D721Med (cell line): ENCODE measurements at places on chromosomes 4 and X.

GRCh38 chr4:81921751-81922159, 450.0 kb upstream of the RASGEF1B start:
- DNase-seq = no peak

DNA sequence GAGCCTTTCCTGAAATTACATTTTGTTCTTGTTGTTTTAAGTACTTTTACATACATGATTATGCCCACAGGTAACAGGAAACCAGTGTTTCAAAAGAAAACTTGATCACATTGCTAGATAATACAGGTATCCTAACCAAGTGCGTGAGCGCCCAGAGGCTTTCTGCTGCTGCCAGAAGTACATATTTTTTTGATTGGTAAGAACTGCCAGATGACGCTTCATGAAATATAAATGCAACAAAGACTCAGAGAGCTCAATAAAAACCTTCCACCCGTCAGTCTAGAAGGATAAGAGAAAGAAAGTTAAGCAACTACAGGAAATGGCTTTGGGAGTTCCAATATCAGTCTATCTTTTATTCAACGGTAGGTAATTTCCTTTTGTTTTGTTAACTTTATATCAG, at the start of gene EPGN:
EPGN (plus strand) TSS at position 256 of the 400 bp plus-strand sequence; CDS start at position 320, 64 bp downstream.
- no peak for DNase-seq

GRCh38 chrX:119991005-119991787, 47.6 kb upstream of the NKAP start:
- DNase-seq = no peak

GRCh38 chr4:35965300-35965699, 279.0 kb downstream of the ARAP2 start:
- DNase-seq = no peak

DNA sequence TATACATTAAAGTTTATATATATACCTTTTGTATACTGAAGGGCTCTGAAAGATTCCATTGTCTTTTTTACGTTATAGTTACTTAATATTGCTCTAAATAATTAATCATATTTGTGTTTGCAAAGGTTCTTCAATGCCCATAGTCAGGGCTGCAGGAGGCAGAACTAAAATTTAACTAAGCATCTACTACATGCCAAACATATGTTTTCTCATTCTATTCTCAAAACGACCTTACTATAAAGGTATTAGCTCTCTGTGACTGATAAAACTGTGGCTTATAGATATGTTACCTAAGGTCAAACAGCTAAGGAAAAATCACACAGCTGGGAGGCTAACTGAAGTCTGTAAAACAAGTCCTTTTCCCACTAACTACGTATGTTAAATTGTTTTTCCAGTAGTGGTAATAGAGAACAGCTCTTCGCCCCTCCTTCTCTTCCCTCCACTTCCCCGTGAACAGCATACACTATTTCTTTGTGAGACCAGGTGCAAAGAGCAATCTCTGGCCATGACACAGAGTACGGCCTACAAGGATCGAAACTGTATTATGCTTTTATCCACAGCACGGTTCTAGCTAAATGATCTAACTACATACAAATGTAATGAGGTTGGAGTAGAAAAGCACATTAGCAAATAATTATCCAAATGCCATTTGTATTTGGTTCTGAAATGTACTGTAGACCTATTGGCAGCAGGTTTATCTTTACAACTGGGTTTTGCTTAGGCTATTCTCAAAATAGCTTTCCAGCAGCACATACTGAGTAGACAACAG, 1.7 kb downstream of the CNOT6L start:
- DNase-seq = no peak

- DNase-seq = no peak
Measured at GRCh38 chr4:171342646-171343045, 470.6 kb upstream of the GALNTL6 start.

GRCh38 chr4:75654905-75655304, 18.3 kb downstream of the G3BP2 start:
- DNase-seq = no peak

DNA sequence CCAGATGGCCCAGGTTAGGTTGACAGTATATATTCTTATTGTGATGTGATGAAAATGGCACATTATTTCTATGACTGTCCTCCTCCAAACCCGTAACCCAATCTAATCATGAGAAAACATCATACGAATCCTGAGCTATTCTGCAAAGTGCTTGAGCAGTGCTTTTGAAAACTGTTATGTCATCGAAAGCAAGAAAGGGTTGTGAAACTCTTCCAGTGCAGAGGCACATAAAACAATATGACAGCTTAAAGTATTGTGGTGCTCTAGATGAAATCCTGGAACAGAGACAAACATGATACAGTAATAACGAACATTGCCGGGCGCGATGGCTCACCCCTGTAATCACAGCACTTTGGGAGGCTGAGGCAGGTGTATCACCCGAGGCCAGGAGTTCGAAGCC, 1648.0 kb downstream of the STIM2 start:
- no peak for DNase-seq
